Calu3 (cell line): ENCODE measurements at places on chromosomes 2 and 18.

DNA sequence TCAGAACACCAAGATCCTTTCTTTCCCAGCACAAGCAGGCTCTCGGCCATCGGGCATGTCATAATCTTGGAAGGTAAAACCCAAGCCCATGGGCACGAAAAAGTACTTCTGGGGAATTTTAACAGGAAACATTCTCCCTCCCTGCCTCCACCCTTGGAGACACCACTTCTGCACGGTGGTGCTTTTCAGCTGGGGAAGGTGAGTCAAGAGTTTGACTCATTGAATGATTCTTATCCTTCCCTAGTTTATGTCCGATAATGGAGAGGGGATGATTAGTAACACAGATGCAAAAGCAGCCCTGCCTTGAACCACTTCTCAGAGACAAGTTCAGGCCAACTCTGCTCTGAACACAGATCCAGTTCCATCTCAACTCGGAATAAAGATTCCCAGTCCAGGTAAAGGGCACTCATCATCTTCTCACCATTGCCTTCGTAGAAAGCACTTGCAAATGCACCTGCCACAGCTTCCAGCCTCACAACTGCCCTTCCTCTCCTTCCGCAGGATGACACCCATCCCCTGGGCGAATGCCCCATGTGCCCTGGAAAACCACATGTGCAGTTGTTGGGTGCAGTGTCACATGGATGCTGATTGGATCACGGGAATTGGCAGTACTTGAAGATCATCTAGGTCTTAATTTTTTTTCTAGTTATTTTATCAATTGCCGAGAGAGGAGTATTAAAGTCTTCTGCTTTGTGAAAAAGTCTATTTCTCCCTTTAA, 136.2 kb downstream of the PXDN start:
- no peak for DNase-seq

- DNase-seq, result no peak
Measured at GRCh38 chr2:201735486-201735885, 37.0 kb upstream of the MPP4 start.

GRCh38 chr2:160473468-160474318, 19.9 kb downstream of the RBMS1 start:
- DNase-seq, result no peak

DNA sequence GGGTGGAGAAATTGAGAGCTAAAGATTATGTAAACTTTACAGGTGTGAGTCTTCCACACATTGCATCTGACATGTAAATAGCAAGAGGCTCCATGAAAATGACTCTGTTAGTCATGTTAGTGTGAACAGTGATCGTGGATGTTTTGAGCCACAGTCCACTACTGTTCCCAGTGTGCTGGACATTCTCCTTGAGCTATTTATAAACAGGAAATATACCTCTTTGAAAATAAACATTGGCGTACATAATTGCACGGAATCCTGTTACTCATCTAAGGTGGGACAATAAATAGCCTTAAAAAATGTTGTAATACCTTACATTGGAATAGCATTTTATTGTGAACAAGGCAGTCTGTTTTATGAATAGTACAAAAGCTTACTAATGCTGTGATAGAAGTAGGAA, 37.0 kb downstream of the LIMS1 start:
- DNase-seq, result no peak

- DNase-seq, result no peak
Measured at GRCh38 chr18:68666381-68666780, 48.5 kb downstream of the TMX3 start.

GRCh38 chr2:231418820-231419640, 23.5 kb downstream of the B3GNT7 start:
- DNase-seq, result no peak

- no peak for DNase-seq
Measured at GRCh38 chr2:239120664-239121063, 272.8 kb downstream of the TWIST2 start.

GRCh38 chr2:230870544-230871360, 6.0 kb downstream of the ITM2C start:
- no peak for DNase-seq

DNA sequence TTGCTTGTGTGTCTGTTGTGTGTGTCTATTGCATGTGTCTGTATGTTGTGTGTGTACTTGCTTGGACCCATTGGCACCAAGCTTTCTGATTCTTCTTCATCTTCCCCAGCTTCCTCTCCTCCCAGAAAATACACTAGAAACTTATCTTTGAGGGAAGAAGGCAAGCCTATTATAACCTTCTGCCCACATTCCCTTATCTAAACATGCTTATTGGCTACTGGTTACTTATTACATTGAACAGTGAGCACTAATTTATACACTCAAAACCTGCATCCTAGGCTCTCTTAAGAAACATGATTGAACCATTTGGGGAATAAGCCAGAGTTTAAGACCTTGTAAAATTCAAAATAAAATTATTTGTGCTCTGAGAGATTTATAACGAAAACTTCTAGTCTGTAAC, 26.5 kb downstream of the SLC9A4 start:
- DNase-seq, result no peak

DNA sequence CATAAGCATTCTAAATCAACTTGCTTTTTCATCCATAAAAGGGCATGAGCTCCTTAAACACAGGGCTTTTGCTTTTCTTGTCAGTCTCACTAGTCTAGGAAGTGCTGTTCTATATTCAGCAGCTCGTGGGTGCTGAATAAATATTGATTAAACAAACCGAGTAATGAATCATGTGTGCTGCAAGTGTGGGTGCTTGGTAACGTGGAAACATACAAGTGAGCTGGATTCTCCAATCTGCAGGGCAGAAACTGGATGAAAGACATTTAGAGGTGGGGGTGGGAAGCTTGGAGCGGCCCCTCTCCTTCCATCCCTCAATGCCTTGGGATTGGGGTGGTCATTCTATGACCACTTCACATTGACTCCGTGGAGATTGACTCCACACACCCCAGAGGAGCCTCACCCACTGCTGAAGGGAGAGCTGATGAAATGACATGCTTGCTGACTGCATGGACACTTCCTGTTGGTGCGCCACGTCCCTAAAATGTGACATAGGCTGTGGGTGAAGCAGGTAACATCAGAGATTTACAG, 114.6 kb downstream of the DOCK10 start:
- peak; percentile 13 for DNase-seq

DNA sequence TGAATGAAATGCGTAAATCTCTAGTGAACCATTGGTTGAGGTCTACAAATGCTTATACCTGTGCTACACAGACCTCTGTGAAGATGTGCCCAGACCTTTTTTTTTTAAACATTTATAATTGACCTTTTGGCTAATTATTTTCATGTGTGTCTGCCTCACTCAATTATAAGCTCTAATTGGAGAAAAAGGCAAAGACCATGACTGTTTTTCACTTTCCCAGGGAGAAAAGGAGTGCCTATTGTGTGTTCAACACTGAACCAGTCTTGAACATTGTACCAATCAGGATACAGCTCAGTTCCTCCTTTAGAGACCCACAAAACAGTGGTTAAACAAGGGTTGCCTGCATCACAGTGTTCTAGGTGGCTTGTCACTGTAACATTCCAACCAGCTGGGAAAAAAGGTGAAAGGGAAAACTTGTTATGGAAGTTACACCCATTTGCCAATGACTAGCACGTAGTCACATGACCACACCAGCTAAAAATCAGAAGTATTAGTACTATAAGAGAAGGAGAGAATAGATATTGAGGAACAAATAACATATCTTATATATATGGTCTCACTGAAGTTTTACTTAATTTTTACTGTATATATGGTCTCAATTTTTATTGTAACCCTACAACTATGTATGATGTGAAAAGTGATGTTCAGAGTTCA, 13.4 kb downstream of the TANK start:
- DNase-seq, result no peak

- no peak for DNase-seq
Measured at GRCh38 chr2:125696560-125696959, 959.4 kb upstream of the GYPC start.

DNA sequence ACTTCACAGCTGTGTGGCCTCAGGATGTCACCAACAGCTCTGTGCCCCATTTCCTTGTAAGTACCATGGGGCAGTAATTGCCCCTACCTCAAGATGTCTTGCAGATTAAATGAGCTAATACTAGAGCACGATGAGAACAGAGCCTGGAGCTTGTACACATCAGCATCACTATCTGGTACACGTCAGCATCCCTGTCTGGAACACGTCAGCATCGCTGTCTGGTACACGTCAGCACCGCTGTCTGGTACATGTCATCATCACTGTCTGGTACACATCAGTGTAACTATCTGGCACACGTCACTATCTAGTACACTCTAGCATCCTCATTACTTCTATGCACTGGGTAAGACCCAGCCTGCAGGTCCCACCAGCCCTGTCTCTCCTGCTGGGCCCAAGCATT, 37.2 kb downstream of the AQP12A start:
- DNase-seq, result no peak

GRCh38 chr2:196187898-196188458, 16.6 kb upstream of the STK17B start:
- DNase-seq, result no peak

- DNase-seq, result no peak
Measured at GRCh38 chr18:46829947-46830346, 73.1 kb upstream of the ST8SIA5 start.
